ENCODE measurements at places on chromosomes 1 and 21.

- no peak for DNase-seq
Measured at GRCh38 chr1:116494353-116494692, 76.5 kb downstream of the CD58 start.

DNA sequence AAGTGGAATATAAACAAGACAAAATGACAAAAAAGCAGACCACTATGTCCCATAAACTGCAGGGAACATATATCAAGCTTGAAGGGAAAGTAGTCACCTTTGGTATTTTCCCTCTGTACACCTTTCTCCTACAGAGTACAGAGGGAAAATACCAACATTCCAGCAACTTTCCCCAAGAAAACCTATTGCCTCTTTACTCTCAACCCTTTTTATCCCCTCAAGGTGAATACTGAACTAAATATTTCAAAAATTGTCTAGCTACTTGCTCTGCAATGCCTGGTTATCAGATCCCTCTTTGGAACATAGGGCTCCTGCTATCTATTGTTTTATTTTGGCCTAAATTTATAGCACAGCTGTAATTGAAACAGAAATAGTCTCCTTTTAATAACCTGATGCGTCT is 15.8 kb downstream of the CTXND2 start:
- no peak for DNase-seq

- no peak for DNase-seq
Measured at GRCh38 chr1:215636258-215636965, 69.3 kb downstream of the KCTD3 start.

DNA sequence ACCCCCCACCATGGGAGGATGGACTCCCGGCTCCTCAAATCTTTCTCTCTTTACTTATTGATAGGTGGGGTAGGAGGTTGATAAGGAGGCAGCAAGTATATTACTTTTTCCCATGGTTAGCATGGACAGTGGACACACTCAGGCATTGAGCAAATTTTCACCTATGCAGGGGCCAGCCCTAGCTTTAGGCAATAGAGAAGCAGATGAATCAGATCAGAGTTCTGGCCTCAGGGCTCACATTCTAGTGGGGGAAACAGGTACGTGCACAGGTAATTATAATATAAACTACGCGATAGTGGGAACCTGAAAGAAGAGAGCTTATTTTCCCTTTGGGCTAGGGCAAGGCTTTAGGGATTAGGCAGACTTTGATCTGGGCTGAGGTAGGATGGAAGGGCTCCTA is 13.5 kb upstream of the FOXE3 start:
- no peak for DNase-seq

DNA sequence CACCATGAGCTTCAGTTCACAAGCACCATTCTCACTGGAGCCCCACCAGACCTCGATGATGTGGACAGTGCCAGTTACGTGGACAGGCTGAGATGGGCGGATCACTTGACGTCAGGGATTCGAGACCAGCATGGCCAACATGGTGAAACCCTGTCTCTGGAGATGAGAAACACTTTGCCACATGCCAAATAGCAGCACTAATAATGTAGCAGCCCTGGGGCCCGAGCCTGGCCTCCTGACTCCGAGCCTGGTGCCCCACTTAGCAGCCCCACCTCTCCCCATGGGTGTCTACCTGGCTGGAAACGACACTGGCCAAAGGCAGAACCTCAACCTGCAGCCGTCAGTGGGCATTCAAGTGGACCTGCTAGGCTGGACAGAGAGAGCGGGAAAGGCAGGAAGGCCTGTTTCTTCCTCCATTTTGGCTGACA is 129.1 kb downstream of the TOMM20 start:
- no peak for DNase-seq

GRCh38 chr1:28412731-28413130 is 43.2 kb downstream of the PHACTR4 start:
- no peak for DNase-seq

All from stimulated activated CD8-positive, alpha-beta memory T cell treated with anti-CD3 and anti-CD28 coated beads, Interleukin-2, amount 100 ng/mL, for 1 hour (primary cell).